ENCODE measurements at places on chromosomes 1 and 21.

GRCh38 chr1:3671371-3672180, 19.3 kb downstream of the TP73 start:
- DNase-seq, result no peak

- no peak for DNase-seq
These were observed 36.5 kb downstream of the ZMYND12 start for GRCh38 chr1:42419126-42419821.

DNA sequence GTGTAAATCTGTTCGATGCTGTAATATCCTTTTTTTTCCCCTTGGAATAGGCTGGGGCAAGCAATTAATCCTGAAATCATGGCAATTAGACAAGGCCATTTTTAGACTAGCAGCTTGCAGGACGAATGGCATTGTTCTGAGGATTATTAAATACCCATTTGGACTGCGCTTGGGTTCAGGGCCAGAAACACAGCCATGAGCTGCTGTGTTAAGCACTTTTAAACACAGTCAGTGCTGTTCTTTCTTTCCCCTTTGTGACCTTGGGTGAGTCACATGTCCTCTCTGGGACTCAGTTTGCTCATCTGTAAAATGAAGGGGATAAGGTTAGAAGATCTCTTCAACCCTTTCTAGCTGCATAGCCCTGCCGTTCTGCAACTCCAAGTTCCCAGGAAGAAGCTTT, 58.6 kb upstream of the C8B start:
- no peak for DNase-seq

DNA sequence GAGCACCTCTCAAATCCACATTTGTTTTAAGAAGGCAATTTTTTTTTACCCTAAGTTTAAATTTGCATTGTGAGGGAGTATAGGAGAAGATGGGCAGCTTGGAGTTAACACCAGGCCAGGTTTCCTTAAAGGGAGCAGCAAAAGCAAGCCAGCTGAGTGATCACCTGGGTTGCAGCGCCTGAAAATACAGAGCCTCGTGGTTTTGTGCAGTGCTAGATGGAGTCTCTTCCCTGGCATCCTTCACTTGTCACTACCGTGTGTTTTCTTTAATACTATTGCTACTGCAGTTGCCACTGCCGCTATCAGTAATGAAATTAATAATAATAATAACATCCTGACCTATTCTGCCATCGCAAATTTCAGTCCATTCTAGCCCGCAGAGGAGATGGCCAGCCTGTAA, 35.2 kb upstream of the VAV3 start:
- no peak for DNase-seq

DNA sequence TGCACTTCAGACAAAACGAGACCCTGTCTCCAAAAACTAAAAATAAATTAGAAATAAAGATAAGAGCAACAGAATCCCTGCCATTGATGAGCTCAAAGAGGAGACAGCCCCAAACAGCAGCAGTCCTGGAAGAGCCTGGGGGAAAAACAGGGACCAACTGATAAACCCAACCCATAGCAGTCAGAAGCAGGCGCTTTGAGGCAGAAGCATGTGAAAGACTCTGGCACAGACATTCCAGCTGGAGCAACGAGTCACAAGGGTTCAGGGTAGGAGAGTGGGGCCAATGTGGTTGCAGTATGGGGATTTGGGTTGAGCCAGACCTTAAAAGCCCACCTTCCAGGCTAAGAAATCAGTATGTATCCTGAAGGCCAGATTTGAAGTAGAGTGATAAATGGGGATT, 78.5 kb downstream of the MPZL1 start:
- DNase-seq, result no peak

DNA sequence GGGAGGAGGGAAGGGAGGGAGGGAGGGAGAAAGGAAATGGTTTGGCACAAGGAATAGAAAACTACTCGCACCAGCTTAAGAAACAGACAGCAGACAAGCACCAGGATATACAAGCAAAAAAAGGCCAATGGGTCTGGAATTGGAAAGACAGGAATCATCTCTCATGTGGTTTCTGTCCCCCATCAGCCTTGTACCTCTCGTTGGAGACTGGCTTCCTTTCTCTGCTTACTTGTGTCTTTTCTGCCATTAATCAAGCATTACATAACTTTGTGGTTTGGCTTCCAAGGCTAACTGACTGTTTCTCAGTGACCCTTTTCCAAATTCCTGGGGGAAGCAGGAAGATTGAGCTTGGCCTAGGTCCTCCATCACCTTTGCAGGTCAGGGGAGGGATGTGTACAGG, 11.8 kb upstream of the RALGPS2 start:
- DNase-seq, result no peak

DNA sequence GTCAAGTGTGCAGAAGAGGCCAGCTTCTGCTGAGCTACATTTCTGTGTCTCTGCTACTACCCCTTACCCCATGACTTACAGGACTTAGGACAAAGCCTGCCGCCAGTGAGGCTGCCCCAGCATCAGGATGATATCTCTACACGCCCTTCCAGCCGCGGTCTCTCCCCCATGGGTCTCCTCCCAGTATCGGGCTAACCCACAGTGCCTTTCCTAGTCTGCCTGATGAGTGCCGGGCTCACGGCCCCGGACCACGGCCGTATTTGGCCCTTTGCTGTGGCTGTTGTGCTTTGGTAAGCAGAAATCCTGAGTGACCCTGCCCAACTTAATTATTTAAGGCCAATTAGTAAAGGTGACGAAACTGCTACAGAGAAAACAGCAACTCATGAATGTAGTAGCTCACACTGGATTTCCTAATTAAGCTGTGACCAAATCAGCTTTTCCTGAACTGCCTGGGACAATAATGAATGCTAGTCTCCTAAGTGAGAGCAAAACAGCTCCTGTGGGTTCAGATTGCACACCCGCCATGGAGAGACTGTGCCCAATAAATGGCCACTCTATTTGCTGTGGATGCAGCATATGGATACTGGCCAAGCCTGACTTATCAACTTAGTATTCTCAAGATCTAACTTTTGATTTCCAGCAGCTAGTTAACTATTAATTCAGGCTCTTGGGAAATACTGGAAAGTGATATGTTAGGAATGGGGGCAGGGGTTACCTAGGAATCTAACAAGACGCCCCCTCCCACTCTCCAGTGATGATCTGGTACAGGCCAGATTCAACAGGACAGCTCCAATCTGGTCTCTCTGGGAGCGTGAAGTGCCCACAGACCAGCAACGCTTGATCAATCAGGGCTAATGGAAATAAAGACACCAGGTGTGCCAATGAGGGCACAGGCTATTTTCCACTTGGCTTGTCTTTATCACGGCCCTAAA, 123.3 kb upstream of the IFFO2 start:
- DNase-seq, result peak; percentile 83

DNA sequence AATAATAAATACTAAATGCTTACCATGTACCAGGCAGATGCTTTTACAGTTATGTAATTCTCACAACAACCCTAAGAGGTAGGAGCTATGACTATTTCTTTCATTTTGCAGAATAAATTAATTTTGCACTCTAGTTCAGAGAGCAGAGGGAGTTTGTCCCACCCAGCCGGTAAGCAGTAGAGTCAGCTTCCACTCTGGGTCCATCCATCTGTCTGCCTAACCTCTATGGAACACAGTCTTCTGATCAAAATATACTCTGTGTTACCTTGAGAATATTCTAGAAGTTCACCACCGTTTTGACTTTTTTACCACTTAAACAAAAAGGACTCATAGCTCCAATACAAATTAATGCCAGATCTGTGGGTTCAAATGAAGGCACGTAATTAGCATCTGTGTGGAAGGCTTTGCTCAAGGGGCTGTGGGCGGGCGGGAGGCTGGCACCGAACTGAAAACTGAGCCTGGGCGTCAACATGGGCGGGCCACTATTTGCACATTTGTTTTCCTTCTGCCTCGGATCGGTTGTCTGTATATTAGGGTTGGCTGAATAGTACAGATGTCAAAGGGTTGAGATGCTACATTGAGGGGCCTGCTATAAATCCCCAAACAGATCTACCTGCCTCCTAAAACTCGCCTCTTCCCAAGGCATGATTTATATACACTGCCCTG, 33.1 kb upstream of the LMO4 start:
- no peak for DNase-seq

DNA sequence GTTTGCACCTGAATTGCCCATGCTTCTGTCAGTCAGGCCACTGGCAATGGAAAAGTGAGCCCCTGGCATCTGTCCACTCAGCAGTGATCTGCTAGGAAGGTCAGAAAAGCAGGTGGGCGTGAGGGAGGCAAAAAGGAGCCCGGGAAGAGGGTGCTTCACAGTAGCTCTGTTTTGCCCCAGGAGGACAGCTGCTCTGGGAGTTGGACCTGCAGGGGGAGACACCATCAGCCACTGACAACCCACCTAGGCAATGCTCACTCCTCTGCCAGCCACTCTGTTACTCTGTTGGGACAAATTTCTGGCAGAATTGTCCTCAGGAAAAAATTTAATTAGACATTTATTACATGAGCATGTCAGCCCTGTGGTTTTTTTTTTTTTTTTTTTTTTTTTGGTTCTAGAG, 146.4 kb downstream of the LRIG2 start:
- no peak for DNase-seq

GRCh38 chr1:163054181-163054591, 15.0 kb upstream of the RGS4 start:
- no peak for DNase-seq

DNA sequence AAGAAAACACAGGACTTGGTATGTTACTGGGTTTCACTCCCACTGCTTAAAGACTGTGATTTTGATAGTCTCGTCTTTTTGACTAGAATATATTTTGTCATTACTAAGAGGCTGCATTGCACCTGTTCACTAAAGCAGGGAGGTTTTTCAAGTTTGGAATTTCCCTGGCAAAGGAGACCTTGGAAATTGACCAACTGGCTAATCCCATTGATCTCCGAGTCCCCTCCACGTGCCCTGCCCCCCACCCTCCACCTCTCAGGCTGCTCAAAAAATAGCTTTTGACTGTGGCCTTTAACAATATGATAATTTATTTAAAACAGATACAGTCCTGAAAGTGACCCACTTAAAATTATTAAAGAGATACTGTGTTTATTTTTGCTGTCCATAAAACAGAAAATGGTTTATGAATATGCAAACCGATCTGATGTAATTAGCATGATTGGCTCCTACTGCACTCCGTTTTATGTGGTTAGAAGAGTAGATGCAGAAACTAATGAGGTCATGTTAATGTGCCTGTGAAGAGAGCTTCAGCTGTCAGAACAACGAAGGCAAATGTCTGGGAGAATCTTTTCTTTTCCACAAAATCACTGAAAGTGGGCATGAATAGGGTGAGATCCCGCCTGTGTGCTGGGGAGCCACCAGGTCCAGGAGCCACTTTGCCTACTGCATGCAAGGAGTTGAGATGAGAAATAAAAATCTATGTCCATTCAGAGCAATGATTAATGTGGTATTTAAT, 361.5 kb downstream of the RRAGC start:
- no peak for DNase-seq

DNA sequence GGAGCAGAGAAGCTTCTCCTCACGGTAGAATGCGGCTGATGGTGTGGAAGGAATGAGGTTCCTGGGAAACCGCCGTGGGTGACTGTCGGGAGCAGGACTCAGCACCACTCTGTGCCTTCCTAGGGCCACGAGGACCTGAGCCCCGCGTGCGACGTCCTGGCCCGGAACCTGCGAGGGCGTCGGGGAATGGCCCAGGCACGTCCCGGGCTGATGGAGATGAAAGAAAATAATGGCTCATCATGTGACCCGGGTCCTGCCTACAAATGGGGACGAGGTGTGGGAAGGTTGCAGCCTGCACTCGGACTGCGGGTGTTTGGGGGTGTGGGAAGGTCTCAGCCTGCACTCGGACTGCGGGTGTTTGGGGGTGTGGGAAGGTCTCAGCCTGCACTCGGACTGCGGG, 25.1 kb upstream of the TTLL10 start:
- DNase-seq, result no peak

DNA sequence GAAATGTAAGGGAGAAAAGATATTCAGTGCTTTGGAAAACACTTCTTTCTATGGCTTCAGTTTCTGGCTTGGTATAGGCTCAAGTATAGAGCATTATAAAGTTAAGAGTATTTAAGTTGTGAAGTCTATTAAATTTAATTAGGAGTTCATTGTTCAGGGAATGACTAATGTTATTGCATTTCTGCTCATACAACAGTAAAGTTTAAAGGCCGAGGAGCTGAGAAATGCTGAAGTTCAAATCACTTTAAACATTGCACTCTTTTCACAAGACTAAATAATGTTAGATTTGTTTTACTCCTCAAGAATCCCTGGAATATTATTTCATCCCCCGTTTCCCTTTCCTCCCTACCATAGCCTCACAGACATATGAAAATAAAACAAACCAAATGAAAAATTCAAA, 30.1 kb downstream of the RGS5 start:
- DNase-seq, result no peak

GRCh38 chr1:12356004-12356890, 126.4 kb downstream of the VPS13D start:
- peak; percentile 89 for DNase-seq

DNA sequence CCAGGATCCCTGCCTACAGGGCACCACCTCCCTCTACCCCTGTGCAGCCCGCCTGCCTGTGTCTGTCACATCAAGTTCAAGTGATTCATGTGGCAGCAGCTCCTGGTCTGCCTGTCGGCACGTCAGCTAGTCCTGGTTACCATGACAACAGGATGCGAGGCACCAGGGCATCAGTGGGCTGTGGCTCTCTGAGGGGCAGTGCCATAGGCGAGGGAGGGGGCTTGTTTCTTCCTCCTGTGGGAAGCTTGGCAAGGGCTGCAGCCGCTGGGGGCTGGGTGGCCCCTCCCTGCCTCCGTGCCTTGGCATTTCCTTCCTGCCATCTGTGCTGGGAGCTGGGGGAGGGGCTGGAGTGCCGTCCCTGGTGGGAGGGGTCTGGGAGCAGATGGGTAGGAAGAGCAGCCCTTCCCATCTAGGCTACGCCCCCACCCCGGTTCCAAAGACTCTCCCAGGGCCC, 43.1 kb downstream of the FOXO6 start:
- no peak for DNase-seq

DNA sequence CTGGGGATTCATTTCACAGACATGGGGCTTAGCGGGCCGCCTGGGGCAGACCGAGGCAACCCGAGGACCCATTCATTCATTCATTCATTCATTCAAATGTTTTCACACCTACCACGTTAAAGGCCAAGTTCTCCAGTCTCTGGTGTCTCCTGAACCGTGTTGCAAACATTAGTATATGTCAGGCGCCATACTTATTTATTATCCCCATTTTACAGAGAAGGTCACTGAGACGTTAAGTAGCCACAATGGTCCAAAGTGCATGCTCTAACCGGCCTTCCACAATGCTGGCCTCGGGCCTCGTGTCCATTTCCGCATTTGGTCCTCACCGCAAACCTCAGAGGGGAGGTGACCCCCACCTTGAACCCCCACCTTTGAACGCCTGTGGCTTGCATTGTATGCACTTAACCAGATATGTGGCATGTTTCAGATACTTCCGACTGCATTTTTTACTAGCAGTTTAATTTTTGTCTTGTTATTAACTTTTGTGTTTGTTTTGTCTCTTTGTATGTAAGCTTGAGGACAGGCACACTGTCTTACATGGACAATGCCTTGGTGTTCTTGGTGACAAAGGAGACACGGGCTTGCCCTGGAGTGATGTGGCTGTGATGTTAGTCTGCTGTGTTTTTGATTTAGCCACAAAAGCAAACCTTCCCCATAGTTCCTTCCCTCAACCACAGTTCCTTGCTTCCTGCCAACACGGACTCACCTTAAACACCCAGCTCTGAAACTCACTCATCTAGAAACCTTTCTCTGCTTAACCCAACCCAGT, 1.2 kb upstream of the IFFO2 start:
- DNase-seq, result no peak
